ENCODE measurements at places on chromosomes 5 and 9.
A peak's percentile ranks its signal among the peaks of the same experiment; 100 is the strongest.

GRCh38 chr9:4306066-4306776, 6.4 kb upstream of the GLIS3 start:
- DNase-seq: no peak

GRCh38 chr9:4985386-4986266, 554 bp downstream of the JAK2 start:
- DNase-seq: peak; percentile 62

GRCh38 chr5:135839566-135839965, 5.1 kb downstream of the SLC25A48 start:
- DNase-seq: no peak

DNA sequence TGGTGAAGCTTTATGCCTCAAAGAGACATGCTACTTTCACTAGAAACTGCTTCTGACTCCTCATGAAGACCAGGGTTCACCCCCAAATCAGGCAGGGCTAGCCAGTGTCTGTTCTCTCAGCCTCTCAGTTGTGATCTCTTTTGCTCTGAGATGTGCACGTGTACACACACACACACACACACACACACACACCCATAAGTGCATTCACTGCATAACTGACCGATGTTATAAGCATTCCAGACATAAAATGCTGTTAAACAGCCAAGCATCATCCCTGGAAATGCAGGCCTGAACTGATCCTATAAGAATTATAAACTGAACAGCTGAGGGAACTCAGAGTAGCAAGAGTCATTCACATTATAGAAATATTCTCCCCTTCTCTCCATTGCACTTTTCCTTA, 85.0 kb downstream of the FSTL4 start:
- no peak for DNase-seq

DNA sequence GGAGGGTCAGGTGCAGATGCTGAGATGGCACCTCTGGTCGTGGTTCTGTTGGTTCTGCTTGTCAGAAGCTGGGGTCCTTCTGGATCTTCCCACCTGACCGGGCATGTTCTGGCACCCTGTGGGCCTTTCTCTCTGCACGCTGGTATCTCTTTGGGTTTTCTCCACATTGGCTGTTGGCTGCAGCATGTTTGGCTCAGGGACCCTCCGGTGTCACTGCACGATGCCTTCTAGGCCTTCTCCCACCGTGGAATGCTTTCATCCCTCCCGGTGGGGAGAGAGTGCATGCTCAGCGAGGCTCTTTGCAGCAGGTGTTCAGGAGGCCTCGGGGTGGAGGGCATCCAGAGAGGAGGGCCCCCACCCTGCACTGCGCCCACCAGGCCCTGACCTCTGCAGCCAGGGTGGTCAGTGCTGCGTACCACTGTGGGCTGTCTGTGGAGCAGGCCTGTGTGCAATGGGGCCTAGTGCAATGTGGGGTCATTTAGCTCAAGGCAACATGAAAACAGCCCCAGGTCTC, 119.4 kb downstream of the WNK2 start:
- DNase-seq: no peak

GRCh38 chr5:18772475-18772874, 1138.2 kb downstream of the TAF11L14 start:
- no peak for DNase-seq

- DNase-seq: peak; percentile 56
Observed at GRCh38 chr9:137772281-137772873, 105.2 kb upstream of the CACNA1B start.

DNA sequence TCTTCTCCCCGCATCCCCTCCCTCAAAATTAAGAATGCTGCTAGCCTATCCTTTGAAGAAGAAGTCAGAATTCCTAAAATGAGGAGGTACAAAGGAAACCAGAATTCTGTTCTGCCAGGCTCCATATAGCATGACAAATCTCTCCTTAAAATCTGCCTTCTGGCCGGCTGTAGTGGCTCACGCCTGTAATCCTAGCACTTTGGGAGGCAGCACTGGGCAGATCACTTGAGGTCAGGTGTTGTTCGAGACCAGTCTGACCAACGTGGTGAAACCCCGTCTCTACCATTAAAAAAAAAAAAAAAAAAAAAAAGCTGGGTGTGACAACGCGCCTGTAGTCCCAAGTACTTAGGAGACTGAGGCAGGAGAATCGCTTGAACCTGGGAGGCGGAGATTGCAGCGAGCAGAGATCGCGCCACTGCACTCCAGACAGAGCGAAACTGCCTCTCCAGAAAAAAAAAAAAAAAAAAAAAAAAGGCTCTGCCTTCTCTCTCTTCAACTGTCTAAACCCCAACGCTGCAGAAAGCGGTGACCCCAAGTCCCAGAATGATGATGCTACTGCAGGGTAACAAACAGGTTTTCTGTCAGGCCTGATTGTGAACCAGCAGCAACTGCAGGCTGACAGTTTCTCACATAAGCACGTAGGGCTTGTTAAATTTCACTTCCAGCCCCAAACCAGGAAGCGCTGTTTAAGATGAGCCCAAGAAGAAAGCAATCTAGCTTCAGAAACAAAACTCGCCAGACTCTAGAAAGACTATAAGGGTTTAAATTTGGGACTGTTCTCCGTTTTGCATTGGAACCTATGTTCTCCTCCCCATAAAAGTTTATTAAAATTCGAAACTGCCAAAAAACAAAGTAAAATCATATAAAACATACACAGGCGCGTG, 963 bp upstream of the CAST start:
- DNase-seq: peak; percentile 76

DNA sequence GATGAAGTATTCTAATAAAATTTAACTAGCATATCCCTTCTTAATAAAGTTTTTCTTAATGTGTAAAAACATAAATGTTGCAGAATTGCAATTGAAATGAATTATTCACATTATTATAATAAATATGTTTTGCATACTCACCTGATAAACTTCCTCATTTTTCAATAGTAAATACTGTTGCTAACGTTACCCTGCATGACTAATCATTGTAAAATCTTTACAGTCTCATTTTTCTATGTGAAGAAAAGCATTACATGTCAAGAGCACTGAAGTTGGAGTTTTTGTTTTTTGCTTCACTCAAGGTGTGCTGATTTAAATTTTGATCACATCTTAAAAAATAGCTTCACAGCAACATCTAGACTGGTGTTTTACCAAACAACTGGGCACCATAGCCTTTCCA, 157.2 kb upstream of the CDH18 start:
- DNase-seq: no peak

DNA sequence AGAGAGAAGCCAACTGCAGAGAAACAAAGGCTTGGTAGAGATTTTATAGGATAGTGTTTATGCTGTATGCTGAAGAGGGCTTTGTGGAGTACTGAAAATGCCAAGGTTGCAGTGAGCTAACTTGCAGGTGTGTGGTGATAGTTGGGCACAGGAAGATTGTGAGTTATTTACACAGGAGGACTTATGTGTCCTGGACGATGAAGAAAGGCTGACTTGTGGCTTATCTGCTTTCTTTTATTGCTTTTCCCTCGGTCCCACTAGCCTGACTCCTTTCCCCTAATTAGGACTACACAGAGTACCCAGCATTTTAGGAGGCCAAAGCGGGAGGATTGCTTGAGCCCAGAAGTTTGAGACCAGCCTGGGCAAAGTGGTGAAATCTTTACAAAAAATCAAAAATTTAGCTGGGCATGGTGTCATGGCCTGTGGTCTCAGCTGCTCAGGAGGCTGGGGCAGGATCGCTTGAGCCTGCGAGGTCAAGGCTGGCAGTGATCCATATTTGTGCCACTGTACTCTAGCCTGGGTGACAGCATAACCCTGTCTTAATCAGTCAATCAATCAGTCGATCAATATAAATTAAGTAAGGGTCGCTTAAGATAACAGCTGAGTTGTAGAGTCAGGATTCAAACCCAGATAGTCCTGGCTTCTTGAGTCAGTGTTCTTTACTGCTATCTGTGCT, 61.9 kb downstream of the UBE2R2 start:
- no peak for DNase-seq

- no peak for DNase-seq
Observed at GRCh38 chr9:35164711-35165110, 2.9 kb downstream of the UNC13B start.

GRCh38 chr5:127649018-127649439, at the start of gene CTXN3:
Gene CTXN3, plus strand, starts transcription at chr5:127649082. Its CDS starts 8,440 bp downstream, at chr5:127657522.
- no peak for DNase-seq

- DNase-seq: no peak
Observed at GRCh38 chr5:153523211-153523610, 32.7 kb downstream of the GRIA1 start.

- DNase-seq: no peak
Observed at GRCh38 chr5:132566657-132567056, 9.9 kb downstream of the RAD50 start.

GRCh38 chr5:54775645-54776044, 209.7 kb downstream of the ESM1 start:
- no peak for DNase-seq

DNA sequence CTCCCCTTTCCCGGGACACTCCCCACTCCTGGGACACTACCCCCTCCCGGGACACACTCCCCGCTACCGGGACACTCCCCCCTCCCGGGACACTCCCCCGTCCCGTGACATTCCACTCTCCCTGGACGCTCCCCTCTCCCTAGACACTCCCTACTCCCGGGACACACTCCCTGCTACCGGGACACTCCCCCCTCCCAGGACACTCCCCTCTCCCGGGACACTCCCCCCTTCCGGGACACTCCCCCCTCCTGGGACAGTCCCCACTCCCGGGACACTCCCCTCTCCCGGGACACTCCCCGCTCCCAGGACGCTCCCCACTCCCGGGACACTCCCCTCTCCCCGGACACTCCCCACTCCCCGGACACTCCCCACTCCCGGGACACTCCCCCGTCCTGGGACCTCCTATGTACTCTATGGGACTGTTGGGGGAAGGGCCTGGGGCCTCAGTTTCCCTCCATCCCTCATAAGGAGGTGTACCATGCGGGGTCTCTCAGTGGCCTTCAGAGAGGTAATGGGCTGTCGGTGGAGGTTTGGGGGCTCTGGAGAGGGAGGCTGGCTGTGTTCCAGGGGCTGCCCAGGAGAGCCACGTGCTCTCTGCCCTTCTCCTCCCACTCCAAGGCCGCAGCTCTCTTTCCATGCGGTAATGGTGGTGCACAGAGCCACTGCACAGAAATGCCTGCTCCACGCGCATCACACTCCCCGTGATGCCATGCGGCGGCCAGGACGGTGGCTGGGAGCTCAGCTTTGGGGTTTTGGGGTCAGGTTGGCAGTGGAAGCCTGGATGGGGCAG, 96.2 kb downstream of the RXRA start:
- no peak for DNase-seq

DNA sequence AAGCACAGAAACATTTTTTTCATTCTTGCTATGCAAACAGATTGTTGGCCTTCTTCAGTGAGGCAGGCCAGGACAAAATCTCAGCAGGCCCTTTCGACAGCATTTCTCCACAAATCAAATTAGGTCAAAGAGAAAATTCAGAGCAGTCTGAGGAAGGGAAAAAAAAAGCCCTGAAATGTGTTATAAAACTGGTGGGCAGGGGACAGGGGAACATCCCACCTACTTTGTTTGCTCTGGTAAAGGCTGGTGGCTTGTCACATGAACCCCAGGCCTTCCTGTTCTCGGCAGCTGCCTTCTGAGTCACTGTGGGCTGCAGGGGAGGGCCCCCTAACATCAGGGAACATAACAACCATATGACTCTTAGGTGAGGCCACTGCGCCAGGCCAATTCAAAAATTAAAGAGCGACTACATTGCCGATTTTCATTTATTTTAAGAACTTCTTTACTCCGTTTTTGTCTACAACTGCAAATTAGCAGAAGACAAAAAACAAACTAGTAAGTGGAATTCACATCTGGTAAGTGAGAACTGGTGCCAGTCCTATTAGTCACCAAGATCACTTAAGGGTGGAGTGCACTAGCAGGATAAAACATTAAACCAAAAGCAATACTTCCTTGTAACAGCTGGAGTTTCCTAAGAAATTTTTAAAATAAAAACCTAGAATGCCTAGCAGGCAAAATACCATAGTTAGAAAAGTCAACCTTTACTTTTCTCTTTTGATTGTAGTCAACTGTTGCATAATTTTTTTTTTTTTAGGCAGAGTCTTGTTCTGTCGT, 46.2 kb upstream of the DENND4C start:
- peak; percentile 62 for DNase-seq

GRCh38 chr9:70590315-70590677, 175.8 kb upstream of the KLF9 start:
- no peak for DNase-seq

Data from B cell (primary cell).